ENCODE measurements at places on chromosomes 2 and 18.

DNA sequence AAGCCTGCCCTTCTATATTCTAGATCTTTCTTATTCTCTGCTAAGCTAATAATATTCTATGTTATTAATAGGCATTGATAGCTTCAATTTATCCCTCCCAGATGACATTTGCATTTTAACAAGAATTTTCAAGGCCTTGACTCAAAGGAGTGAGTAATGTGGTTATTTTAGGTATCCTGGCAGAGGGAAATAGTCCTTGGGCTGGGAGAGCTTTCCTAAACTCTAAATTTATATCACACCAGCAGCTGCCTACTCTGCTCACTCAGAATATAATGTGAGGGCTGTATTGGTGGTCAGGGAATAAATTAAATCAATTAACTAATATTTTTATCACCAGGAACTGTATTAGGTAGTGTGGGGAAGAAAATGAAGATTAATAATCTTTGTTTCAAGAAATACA, 74.8 kb upstream of the ADAM23 start:
- DNase-seq, result no peak

GRCh38 chr18:53486296-53486695, 738.2 kb downstream of the MBD2 start:
- no peak for DNase-seq

DNA sequence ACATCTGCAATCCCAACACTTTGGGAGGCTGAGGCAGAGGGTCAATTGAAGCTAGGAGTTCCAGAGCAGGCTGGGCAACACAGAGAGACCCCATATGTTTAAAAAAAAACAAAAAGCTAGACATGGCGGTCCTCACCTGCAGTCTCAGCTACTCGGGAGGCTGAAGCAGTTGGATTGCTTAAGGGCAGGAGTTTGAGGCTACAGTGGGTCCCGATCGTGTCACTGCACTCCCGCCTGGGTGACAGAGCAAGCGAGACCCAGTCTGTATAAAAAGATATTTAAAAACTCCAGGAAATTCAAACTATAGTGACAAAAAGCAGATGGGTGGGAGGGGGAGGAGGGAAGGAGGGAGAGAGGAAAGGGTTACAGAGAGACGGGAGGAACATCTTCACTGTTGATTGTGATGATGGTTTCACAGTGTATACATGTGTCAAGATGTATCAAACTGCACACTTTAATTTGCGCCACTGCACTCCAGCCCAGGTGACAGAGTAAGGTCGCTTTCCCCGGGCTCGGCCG, 942 bp upstream of the ZNF236 start:
- no peak for DNase-seq

- no peak for DNase-seq
Observed at GRCh38 chr2:216689397-216689796, 6.0 kb downstream of the IGFBP5 start.

GRCh38 chr2:20625491-20626391, 25.2 kb downstream of the HS1BP3 start:
- no peak for DNase-seq

- no peak for DNase-seq
Observed at GRCh38 chr2:197116306-197116879, 189.9 kb upstream of the PGAP1 start.

GRCh38 chr2:198322275-198322674, 517.9 kb downstream of the PLCL1 start:
- no peak for DNase-seq

DNA sequence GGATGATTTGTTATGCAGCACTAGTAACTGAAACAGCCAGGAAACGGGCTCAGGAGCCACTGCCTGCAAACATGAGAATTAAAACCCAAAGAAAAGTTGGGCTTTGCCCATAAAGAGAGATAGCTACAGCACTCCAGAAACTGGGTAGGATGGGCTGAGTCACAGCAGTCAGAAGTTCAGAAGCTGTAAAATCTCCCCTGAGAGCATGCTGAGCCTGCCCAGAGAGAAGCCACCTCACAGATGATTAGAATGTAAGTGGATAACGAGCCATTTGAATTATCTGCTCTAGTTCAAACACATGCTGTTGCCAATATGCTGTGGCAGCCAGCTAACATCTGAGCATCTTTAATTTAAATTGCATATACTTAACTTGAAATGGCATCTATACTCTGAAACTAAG, 388.1 kb upstream of the ACVR2A start:
- DNase-seq, result no peak

DNA sequence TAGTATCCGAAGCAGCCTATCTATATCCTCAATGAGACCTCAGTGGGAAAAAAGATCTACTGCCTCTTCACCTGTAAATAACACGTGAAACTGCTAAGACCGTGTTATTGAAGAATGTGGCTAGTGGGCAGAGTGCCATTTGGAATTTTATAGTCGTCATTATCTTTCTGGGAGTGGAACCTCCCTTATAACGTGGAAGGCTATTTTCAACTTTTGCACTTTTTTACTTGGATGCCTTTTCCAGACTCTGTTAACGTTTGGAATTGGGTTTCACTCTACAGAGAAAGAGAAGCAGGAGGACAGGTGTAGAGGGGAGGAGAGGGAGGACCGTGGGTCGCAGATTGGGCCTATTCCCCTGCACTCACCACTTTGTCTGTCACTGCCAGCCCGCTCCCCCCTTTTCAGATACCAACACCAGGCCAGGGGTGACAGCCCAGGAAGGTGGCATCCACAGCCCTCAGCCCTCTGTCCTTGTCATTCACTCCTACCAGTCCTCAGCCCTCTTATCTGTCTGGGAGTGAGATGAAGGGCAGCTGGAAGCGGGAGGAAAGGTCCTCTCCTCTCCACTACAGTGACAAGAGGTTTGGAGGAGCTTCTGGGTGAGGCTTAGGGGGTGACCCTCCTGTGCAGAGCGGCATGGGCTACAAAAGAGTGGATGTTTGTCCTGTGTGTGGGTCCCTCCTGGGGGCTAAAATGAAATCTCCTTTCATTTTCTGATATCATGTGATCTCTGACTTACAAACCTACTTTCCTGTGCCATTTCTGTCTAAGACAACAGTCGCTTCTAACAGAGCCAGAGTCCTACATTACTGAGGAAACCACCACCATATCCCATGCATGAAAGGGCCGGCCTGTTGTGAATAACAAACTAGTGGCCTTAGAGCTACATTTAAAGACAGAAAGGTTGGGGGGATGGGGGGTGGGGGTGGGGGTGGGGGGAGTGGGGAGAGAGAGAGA, 23.9 kb upstream of the CEP68 start:
- DNase-seq, result no peak

DNA sequence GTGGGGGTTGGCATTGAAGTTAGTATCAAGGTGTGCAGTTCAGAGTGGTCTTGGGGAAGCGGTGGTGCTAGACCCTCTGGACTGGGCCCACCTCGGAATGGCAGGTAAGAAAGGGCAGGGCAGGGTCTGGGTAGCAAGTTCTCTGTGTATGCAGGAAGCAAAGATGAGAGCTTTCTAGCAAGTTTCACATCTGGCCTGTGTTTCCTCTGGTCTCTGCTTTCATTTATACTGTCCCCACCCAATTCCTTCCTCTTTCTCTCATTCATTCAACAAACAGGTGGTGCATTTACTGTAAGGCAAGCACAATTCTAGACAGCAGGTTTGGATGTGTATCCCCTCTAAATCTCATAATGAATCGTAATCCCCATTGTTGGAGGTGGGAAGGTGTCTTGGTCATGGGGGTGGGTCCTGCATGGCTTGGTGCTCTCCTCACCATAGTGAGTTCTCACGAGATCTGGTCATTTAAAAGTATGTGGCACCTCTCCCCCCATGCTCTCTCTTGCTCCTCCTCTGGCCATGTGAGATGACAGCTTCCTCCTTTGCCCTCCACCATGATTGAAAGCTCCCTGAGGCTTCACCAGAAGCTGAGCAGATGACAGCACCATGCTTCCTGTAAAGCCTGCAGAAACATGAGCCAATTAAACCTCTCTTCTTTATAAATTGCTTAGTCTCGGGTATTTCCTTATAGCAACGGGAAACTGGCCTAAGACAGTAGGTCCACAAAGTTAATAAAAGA, 51.8 kb downstream of the PKDCC start:
- DNase-seq, result no peak

GRCh38 chr2:41967476-41968181, 80.2 kb upstream of the PKDCC start:
- DNase-seq, result no peak

DNA sequence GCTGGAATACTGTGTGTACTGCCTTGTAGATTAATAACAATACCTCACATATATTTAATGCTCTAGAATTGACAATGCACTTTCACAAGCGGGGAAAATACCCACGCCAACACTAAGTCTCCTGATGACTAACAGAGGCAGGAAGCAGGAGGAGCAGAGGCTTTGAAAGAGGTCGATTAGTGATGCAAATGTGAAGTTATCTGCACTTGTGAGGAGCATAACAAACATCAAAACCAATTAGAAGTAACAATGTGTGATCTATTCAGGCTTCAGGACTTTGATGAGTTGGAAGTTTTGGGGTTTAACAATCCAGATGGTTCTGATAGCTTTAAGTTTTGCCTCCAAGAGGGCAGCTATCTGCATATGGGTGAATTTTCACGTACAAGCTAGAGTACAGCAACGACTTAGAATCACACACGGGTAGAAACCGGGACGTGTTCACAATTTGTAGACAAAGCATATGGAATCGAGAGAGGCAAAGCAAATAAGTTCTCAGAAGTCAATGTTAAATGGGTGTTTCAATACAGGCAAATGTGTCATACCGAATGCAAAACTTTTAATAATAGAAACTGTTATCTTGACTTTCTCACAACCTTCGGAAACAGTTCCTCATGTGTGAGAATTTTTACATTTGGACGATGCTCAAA, 114.5 kb downstream of the METTL8 start:
- DNase-seq, result peak; percentile 3

DNA sequence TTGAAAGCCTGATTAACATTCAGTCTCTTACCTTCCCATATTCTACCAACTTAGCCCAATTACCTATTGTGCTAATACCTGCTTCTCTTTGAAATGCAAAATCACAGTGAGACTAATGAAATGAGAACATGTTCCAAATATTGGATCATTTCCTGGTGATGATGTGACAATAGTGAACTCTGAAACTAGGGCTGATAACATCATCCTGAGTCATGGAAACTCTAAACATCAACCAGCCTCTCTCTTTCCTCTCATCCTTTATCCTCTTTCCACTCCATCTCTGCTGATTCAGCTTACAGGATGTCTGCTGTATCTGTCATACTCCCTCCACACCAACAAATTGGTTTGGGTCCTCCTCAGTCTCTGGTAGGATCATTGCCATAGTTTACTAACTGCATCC, 98.8 kb upstream of the NCKAP5 start:
- no peak for DNase-seq

GRCh38 chr2:9397201-9397600, 26.1 kb downstream of the ITGB1BP1 start:
- DNase-seq, result no peak

- DNase-seq, result no peak
Observed at GRCh38 chr2:180046776-180047175, 39.7 kb upstream of the CWC22 start.

DNA sequence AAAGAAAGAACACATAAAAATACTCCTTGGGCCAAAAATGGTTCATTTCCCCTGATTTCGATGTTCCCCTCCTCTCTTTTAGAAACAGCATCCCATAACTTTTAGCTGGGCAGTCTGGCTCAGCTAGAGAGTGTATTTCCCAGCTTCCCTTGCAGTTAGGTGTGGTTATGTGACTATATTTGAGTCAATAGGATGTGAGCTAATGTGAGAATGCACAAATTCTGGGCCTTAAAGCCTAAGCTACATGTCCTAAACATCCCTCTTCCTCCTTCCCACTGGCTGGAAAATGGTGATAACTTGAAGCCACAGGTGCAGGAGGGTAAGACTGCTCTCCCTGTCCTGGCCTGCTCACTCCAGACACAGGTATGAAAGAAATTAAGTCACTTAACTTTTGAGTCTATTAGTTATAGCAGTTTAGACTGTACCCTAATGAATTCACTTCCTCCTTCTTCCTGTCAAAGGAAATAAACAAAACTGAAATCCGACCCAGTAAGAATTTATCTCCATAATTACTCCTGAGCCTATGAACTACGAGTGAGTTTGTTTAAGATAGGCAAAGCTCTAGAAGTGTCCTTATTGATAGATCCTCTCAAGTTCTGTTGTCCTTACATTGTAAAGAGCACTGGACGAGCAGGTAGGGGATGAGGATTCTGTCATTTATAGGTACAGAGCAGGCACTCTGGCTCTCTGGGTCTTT, 177.6 kb downstream of the MTX2 start:
- DNase-seq, result no peak

DNA sequence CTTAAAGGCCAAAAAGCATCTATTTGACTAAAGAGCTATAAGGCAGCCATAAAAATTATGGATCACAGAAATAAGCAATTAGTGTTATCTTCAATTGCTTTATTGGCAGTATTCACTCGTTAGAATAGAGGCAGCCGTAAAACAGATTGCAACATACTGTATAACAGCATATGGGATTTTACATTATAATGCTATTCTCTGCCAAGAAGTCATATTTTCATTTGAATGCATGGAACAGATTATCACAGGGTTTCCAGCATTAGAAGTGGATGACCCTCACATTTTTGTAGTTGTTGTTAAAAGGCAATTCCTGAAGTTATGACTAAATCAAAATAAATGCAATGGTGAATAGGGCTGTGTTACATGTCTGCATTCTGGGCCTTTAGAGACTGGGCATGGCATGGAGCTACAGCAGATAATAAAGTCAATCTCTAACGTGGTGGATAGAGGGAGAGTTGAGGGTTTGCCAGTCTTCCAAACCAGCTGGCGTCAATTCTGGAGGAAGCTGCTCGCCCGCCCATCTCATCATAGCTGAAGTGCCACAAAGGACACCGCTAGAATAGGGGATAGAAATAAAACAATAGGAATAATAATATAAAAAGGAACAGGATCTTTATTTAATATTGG, 155.4 kb upstream of the VRK2 start:
- no peak for DNase-seq

GRCh38 chr2:204560902-204561301, 15.6 kb downstream of the PARD3B start:
- DNase-seq, result no peak

- DNase-seq, result no peak
Observed at GRCh38 chr18:78528411-78529258, 451.0 kb upstream of the SALL3 start.

GRCh38 chr2:238864207-238865014, 16.5 kb downstream of the TWIST2 start:
- peak; percentile 30 for DNase-seq

DNA sequence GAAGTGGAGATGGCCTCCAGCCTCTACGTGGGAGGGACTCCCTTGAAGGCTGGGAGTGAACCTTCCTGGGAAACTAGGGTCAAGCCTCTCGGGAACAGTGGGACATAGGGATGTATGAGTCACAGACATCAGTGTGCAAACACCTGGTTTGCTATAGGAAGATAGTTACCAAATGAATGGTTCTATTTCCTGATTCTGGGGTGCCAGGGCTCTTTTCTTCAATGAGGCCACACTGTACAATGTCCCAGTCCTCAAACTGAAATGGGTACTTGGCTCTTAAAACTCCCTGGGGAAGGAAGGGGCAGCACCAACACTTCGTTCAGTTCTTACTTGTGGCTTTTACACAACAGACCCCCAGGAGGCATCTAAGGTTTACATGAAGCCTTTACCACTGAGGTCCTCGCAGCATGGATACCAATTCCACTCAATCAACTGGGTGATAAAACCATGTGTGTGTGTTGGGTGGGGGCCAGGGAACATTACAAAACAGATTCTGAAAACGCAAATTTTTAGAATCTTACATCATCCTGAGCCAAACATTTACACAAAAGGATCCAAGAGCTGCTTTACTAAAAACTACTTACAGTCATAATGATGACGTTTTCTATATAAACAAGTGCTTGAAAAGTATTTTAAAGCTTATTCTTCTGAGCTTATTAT, 10.4 kb downstream of the ERFE start:
- DNase-seq, result no peak

Measured in activated CD4-positive, alpha-beta T cell treated with anti-CD3 and anti-CD28 coated beads, Interleukin-2, amount 50 U/mL, for 24 hours (primary cell).